A172 (cell line): ENCODE measurements at places on chromosomes 2 and 18.
A peak's percentile ranks its signal among the peaks of the same experiment; 100 is the strongest.

DNA sequence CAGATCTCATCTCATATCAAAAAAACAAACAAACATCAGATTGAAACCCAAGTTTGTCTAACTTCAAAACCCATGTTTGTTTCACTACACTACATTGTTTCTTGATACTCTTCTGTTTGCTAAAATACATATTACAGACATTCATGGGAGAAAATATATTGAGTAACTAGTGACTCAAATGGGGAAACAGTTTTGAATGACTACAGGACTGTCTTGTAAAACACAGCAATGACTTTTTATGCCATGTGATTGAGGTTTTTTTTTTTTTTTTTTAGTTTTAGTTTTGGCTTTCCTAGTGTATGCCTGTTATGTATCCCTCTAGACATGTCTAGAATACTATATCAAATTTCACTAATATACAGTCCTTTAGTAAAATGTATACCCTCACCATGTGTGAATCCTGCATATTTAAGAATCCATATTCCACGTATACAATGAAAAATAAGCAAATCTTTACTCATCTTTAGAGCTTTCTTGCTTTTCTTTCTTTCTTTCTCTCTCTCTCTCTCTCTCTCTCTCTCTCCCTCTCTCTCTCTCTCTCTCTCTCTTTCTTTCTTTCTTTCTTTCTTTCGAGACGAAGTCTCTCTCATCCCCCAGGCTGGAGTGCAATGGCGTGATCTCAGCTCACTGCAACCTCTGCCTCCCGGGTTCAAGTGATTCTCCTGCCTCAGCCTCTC is 46.6 kb upstream of the SERTAD2 start:
- no peak for DNase-seq

DNA sequence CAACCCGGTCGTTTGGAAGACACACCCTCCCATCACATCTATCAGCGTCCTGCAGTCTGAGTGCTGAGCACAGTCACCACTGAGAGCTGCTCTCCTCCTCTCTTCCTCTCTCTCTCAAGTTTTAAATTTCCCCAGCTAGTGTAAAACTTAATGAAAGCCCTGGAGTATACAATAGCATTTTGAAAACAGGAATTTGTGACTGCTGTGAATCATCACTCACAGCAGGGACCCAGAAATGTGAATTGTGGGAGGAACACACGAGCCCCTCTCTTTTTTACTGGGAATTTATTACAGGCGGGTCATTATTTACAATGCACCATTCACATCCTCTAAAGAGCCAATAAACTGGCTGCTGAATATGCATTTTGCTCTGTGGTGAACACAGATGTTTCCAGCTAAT is 185.0 kb upstream of the SMIM21 start:
- peak; percentile 46 for DNase-seq

GRCh38 chr2:234107861-234108260 is 57.4 kb downstream of the SPP2 start:
- DNase-seq: no peak

- no peak for DNase-seq
Observed at GRCh38 chr2:124180635-124181034, 155.5 kb downstream of the CNTNAP5 start.

DNA sequence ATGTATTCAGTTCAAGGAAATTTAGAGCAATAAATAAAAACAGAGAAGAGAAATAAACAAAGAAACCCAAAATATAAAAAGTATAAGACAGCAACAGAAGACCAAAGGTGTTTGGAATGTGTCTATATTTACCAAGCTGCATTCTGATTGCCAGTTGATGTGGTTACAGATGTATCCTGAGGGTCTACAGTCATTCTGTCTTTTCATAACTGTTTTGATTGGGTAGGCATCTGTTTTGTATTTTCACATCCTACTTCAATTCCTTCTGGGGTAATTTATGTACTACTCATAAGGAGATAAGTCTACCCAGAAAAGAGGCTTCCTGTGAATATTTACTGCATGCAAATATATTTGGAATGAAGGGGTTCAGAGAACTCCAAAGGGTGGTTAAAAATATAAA is 596.8 kb upstream of the GCFC2 start:
- DNase-seq: no peak

DNA sequence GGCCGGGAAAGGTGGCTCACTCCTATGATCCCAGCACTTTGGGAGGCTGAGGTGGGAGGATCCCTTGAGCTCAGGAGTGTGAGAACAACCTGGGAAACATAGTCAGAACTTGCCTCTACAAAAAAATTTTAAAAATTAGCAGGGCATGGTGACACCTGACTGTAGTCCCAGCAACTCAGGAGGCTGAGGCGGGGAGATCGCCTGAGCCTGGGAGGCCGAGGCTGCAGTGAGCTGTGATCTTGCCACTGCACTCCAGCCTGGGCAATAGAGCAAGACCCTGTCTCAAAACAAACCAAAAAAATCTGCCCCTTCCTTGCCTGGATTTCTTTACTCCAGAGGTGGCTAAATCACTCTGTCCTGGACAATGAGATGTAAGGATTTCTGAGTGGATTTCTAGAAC is 197.7 kb downstream of the NRP2 start:
- DNase-seq: no peak
